Activated T-cell treated with anti-CD3 and anti-CD28 coated beads for 1 hour (primary cell): ENCODE measurements at places on chromosomes 4 and X.

- no peak for DNase-seq
Observed at GRCh38 chr4:124177647-124178425, 534.7 kb downstream of the ANKRD50 start.

- DNase-seq, result no peak
Observed at GRCh38 chr4:140719022-140719421, 37.2 kb downstream of the TBC1D9 start.

- no peak for DNase-seq
Observed at GRCh38 chrX:73289039-73289438, 74.4 kb upstream of the NAP1L2 start.

DNA sequence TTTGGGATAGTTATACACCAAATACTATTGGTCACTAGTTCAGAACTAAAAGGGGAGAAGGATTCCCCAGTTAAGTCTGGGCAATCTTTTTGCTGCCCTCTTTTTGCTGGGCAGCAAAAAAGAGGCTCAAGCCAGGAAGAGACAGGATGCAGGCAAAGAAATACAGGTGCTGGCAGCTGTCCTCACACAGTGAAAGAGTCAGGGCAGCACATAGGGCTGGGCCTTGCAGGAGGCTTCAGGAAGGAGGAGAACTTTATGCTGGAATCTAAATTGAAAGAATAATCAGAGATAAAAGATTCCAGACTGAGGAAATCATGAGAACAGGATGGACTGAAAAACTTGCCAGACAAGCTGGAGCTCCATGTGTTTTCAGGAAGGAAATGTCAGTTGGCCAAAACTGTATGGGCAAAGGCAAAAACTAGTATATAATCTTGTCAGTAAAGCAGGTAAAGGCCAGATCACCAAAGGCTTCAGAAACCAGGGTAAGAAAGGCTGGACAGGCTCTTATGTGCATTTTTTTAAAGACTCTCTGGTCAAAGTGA lies 46.8 kb downstream of the PDGFC start:
- DNase-seq, result no peak

GRCh38 chr4:77385124-77385969 lies 220.3 kb upstream of the CXCL13 start:
- DNase-seq, result peak; percentile 28

DNA sequence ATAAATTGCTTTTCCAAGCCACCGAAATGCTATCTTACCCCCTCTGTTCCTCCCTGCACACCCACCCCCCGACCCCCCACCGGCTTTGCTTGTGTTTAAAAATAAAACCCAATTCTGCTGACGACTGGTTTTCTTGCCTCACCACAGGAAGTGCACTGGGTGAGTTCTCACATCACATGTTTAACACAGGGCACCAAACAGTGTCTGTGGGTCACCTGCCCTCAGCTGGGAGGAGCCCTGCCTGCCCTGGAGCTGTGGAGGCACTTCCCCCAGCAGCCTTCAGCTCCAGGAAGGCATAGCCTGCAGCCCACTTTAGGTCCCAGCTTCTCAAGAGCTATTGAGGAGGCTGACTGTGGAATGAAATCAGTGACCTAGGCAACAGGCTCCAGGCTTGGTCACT lies 8.8 kb downstream of the TMEM255A start:
- no peak for DNase-seq

GRCh38 chrX:35101901-35102300 lies 159.3 kb downstream of the FAM47B start:
- no peak for DNase-seq

DNA sequence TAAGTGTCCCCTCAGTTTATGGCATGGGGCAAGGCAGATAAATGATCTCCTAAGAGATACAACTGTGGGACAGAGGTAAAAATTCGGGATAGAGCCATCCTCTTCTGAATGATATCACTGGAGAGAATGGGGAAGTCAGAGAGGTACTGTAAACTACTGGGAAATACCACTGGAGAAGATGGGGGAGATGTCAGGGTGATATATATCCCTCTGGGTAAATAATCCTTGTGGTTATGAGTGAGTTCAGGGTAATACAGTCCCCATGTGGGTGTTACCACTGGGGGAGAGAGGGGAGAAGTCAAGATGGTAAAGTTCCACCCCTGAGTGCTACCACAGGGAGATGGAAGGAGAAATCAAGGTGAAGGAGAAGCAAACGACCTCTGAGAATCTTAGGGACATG lies 63.9 kb upstream of the ZNF81 start:
- DNase-seq, result no peak

GRCh38 chrX:106278951-106279350 lies 110.8 kb downstream of the PWWP3B start:
- no peak for DNase-seq
